Esophagus muscularis mucosa (tissue), 4 donors: ENCODE measurements at places on chromosomes 6 and 20. TPM values are rescaled to one million over a fixed set of nuclear protein-coding genes. Genes with fewer than 3 reads are reported as not detected.

- peak; percentile 82 for DNase-seq
- no peaks in the 10 kb centered on the region for H3K4me1 ChIP-seq
- no peak overlapping the region for H3K27ac ChIP-seq
- no peaks in the 10 kb centered on the region for H3K36me3 ChIP-seq
- no peak overlapping the region for H3K4me3 ChIP-seq
These were observed 12.4 kb downstream of the SCML4 start for GRCh38 chr6:107811591-107812218.

GRCh38 chr20:47319517-47320252 lies 36.8 kb downstream of the ZMYND8 start:
- no peaks in the 10 kb centered on the region for H3K27me3 ChIP-seq
- DNase-seq, result no peak
- H3K4me1 ChIP-seq, result peaks cover 100% of the 10 kb centered on the region
- H3K27ac ChIP-seq, result peak overlapping the region; percentile 92
- H3K36me3 ChIP-seq, result no peaks in the 10 kb centered on the region
- peak overlapping the region; percentile 42 for H3K4me3 ChIP-seq

GRCh38 chr20:9087531-9088217 lies 18.8 kb downstream of the PLCB4 start:
- no peak for DNase-seq
- no peaks in the 10 kb centered on the region for H3K36me3 ChIP-seq
- H3K4me3 ChIP-seq, result no peak overlapping the region
- peaks cover 49% of the 10 kb centered on the region for H3K4me1 ChIP-seq
- H3K27me3 ChIP-seq, result no peaks in the 10 kb centered on the region
- no peak overlapping the region for H3K27ac ChIP-seq

- H3K4me1 ChIP-seq, result no peaks in the 10 kb centered on the region
- H3K4me3 ChIP-seq, result no peak overlapping the region
- no peak for DNase-seq
- no peaks in the 10 kb centered on the region for H3K36me3 ChIP-seq
- peaks cover 4% of the 10 kb centered on the region for H3K27me3 ChIP-seq
- no peak overlapping the region for H3K27ac ChIP-seq
These were observed 8.4 kb downstream of the RBBP8NL start for GRCh38 chr20:62418709-62419487.

DNA sequence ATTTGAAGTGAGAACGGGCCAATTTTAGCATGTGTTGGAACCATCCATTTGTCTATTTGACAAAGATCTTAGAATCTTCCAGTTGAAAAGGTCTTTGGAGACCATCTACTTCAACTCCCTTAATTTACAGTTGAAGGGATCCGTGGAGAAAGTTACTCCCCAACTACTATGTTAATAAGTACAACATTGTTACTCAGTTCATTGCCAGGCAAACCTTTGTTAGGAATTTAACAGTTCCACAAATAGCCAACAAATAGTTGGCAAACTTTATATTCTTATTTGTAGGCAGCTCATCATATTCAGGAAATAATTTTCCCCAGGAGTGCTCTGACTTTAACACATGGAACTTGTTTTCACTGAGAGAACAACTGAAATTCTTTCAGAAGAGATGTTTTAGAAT lies 81.0 kb upstream of the FLRT3 start:
- H3K27ac ChIP-seq, result no peak overlapping the region
- H3K4me3 ChIP-seq, result no peak overlapping the region

DNA sequence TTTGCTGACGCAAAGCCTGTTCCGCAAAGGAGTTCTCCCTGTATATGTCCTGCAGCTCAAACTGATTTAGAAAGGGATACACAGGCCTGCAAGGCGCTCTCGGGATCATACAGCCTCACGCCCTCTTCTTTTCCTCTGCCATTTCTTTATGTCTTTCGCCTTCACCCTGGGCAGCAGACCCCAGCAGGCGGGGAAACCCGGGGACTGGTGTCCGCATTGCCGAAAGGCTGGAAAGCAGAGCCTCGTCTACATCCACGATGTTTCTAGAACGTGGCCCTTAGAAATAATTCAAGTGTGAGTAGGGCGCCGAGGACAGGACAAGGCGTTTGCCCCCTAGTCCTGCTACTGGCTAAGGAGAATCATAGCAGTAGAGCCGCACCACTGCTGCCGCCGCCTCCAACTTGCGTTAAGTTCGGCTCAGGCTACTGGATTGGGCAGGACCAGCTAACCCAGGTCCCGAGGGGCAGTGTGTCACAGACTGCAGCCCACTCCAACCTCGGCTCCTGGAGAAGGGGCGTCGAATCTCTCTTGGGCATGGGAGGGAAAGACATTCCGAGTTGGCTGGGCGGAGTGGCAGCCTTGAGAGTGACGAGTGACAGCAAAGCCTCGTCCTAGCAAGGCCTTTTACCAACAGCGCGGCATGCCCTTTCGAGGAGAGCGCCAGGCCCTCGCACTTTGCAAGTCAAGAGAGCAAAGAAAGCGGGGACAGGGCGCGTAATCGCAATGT lies 2.6 kb upstream of the TBX18 start:
- no peak for DNase-seq
- no peak overlapping the region for H3K27ac ChIP-seq
- no peak overlapping the region for H3K4me3 ChIP-seq
- peaks cover 89% of the 10 kb centered on the region for H3K27me3 ChIP-seq
- H3K4me1 ChIP-seq, result peaks cover 32% of the 10 kb centered on the region
- no peaks in the 10 kb centered on the region for H3K36me3 ChIP-seq

DNA sequence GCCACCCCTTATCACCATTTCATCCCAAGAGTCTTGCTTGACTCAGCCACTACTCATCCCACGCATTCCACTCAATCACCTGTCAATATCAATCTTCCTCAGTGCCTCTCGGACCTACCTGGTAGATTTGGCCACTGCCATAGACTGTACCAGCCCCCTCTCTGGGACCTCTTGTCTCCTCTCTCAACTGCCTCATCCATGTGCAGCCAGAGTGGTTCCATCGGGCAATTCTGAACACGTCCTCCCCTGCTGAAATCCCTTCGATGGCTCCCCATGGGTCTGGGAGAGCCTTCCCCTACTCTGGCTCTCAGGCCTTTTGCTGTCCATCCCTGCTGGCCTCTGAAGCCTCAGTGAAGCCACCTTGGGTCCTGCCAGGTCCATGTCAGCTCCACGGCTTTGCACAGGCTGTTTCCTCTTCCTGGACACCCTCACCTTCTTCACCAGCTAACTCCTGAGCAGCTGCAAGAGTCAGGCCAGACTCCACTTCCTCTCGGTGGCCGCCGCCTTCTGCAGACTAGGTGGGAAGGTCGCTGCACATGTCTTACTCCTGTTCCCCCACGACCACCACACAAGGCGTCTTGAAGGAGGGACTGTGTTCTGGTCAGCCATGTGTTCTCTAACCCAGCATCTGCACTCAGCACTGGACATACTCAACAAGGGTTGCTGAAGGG lies 120.4 kb downstream of the TOX2 start:
- peak; percentile 81 for DNase-seq
- H3K4me1 ChIP-seq, result no peaks in the 10 kb centered on the region
- no peaks in the 10 kb centered on the region for H3K36me3 ChIP-seq
- no peaks in the 10 kb centered on the region for H3K27me3 ChIP-seq
- H3K4me3 ChIP-seq, result no peak overlapping the region

CD93 gene
- 80.7 TPM for total RNA-seq

DNA sequence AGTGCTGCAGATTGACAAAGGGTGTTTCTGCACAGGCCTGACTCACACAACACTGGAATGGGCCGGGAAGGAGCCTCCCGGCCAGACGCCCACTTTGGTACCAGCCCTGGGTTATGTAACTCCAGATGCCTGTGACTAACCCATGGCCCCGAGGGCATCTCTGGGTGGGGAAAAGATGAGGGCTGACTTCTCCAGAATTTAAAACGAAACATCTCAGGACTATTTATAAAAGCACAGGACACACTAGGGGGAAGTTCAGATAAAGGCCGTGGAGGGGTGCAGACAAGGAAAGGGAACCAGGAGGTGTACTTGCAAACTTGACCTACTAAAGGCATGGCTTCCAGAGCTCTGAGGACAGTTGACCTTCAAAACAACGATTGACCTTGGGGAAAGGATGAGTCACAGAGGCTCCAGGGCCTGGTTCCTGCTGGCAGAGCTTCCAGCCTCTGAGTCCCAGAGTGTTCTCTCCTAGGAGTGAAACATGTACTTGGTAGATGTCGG lies 196.9 kb downstream of the NFATC2 start:
- no peaks in the 10 kb centered on the region for H3K36me3 ChIP-seq
- H3K27me3 ChIP-seq, result no peaks in the 10 kb centered on the region
- H3K4me3 ChIP-seq, result no peak overlapping the region
- no peak for DNase-seq

- H3K36me3 ChIP-seq, result no peaks in the 10 kb centered on the region
- H3K4me3 ChIP-seq, result peak within 1 kb of the TSS; percentile 92
- peaks cover 50% of the 10 kb centered on the region for H3K4me1 ChIP-seq
- DNase-seq, result peak; percentile 100
- H3K27me3 ChIP-seq, result no peaks in the 10 kb centered on the region
These were observed at the start of gene CDS2 for GRCh38 chr20:5126512-5127203. TSS of gene CDS2 (plus strand) at chr20:5127008. CDS start at chr20:5127093, 85 bp downstream.

DNA sequence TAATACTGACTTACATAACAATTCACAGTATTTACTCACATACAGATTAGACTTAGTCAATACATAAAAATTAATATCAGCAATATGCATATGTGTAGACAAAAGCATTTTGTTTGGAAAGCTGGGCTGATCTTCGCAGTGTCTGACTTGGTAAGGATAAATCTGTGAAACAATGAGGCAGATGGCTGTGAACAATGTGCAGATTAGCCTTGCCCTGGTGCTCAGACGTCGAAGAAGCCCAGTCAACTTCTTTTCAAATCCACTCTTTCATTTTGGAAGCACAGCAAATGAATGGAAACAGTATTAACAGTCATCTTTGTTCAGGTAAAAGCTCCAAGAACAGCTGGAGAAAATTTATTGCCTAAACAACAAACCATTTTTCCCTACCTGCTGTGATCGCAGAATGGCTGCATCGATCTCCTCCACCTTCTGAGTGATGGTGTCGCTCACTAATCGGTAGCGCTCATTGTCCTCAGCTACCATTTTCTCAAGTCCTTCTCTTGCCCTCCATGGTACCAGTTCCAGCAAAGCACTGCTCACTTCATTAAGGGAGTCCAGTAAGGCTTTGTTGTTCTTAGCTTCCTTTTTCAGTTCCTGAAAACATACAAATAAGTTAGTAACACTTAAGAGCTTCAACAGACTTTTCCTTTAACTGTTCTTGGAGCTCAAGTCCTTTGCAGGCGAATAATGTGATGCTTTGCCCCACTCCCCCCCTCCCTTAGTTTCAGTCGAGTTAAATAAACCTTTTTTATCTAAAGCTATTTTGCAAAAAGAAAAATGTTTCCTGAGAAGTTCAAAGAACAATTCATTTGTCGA lies 116.5 kb downstream of the DST start:
- no peaks in the 10 kb centered on the region for H3K27me3 ChIP-seq
- peak overlapping the region; percentile 88 for H3K27ac ChIP-seq
- DNase-seq, result no peak
- peaks cover 59% of the 10 kb centered on the region for H3K36me3 ChIP-seq
- H3K4me1 ChIP-seq, result peaks cover 82% of the 10 kb centered on the region
- H3K4me3 ChIP-seq, result no peak overlapping the region

VIP gene
- total RNA-seq, result 49.4 TPM

GRCh38 chr6:154306696-154307095 lies 49.9 kb downstream of the IPCEF1 start:
- H3K4me1 ChIP-seq, result peaks cover 4% of the 10 kb centered on the region
- no peak overlapping the region for H3K27ac ChIP-seq
- H3K36me3 ChIP-seq, result no peaks in the 10 kb centered on the region
- H3K4me3 ChIP-seq, result no peak overlapping the region
- no peaks in the 10 kb centered on the region for H3K27me3 ChIP-seq

- peak overlapping the region; percentile 78 for H3K27ac ChIP-seq
- H3K27me3 ChIP-seq, result no peaks in the 10 kb centered on the region
- H3K4me1 ChIP-seq, result peaks cover 47% of the 10 kb centered on the region
- no peak for DNase-seq
- peak overlapping the region; percentile 21 for H3K4me3 ChIP-seq
These were observed 334.1 kb downstream of the NRN1 start for GRCh38 chr6:5672581-5673011.

DNA sequence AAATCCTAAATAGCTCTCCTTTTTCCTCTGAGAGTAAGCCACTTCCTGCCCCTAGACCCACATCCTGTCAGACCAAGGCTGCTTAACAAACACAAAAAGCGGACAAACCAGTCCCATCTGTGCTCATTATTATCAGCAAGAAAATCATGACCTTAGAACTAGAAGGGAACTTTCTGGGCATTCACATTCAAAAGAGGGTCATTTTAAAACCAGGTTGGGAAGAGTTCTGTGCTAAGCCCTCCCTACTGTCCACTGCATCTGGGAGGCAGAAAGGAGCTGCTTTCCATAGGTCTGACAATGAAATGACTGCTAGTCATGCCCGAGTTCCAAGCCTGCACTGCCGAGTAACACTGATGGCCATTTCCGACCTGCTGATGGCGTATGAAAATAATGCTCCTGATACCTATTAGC lies 15.4 kb downstream of the EZR start:
- peaks cover 10% of the 10 kb centered on the region for H3K36me3 ChIP-seq
- DNase-seq, result no peak
- no peaks in the 10 kb centered on the region for H3K27me3 ChIP-seq
- no peak overlapping the region for H3K4me3 ChIP-seq

MICB gene
- total RNA-seq, result 0.83 TPM

DNA sequence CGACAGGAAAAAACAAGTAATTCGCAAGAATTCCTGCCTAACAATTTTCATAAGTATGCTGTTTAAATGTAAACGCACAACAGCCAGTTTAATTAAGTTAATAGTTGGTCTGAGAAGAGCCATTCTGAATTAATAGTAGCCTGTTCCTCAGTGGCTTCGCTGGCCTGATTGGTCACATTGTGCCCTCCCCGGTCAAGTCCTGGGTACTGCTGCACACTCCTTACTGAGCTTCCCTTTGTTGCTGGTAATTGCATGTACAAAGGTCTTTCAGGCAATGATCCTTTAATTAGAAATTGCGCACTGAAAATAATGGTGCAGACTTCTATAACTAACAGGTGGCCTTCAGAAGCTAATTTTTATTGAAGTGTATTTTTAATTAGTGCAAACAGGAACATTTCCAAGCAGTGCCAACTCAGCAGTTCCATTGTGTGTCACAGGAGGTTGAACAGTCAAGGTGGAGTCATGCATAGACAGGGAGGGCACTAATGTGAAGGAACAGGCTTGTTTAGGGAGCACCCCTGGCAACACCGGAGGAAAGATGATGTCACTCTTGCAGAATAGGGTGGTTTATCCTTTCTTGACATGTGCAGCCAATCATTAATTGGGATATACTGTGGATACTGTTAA lies 92.6 kb upstream of the SLC22A23 start:
- H3K4me1 ChIP-seq, result no peaks in the 10 kb centered on the region
- H3K4me3 ChIP-seq, result no peak overlapping the region
- H3K36me3 ChIP-seq, result no peaks in the 10 kb centered on the region
- H3K27me3 ChIP-seq, result no peaks in the 10 kb centered on the region
- no peak overlapping the region for H3K27ac ChIP-seq

GRCh38 chr20:13259921-13260320 lies 38.8 kb downstream of the ISM1 start:
- H3K27ac ChIP-seq, result no peak overlapping the region
- no peak for DNase-seq
- no peaks in the 10 kb centered on the region for H3K4me1 ChIP-seq
- H3K27me3 ChIP-seq, result no peaks in the 10 kb centered on the region
- no peak overlapping the region for H3K4me3 ChIP-seq

- no peak overlapping the region for H3K27ac ChIP-seq
- peaks cover 14% of the 10 kb centered on the region for H3K4me1 ChIP-seq
- DNase-seq, result no peak
- H3K36me3 ChIP-seq, result peaks cover 21% of the 10 kb centered on the region
These were observed 33.1 kb downstream of the SRC start for GRCh38 chr20:37378785-37379598.
